Epithelial cell of prostate (primary cell): ENCODE measurements at places on chromosomes 1 and 21.
A peak's percentile ranks its signal among the peaks of the same experiment; 100 is the strongest.

DNA sequence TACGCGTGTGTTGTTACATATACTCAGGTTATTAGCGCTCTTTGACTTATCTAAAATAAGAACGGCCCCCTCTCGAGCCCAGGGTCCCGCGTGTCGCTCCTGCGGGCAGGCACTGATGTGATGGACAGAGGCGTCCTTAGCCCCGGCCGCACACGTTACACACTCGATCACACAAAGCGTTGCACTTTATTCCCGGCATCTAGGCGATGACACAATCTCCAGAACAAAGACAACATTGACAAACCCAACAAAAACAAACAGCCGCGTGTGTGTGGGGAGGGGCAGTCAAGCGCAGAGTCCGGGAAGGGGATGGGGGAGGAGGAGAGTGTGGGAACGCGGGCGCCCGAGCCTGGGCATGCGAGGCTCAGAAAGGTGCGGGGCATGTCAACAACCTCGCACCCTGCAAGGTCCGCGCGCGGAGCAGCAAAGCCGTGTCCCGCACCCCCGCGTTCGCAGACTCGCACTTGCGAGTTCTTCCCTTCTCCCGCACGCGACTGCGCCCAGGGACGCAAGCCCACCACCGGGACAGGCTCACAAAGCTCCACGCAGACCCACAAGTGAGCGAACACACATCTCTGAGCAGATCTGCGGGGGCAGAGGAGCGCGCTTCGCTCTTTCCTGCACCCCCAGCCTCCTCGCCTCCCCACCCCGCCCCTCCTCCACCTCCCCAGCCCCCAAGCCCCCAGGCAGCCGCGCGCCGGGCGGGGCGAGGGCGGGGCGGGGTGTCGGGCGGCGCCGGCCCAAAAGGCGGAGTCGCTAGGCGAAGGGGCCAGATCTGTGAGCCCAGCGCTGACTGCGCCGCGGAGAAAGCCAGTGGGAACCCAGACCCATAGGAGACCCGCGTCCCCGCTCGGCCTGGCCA lies at the start of gene EFNA1:
Gene EFNA1 (plus strand): TSS at position 772 of the 862 bp plus-strand sequence. CDS start 102 bp downstream, outside the sequence.
- peak; percentile 88 for DNase-seq

GRCh38 chr1:2385606-2386280 lies 5.6 kb downstream of the MORN1 start:
- no peak for DNase-seq

- no peak for DNase-seq
These were observed at the start of gene TMCO2 for GRCh38 chr1:40247655-40248054. TMCO2 (plus strand) TSS chr1:40247937; CDS start chr1:40247994, 57 bp downstream.

- peak; percentile 22 for DNase-seq
These were observed 11.5 kb upstream of the SLC9A1 start for GRCh38 chr1:27166351-27166802.

- no peak for DNase-seq
These were observed 104.8 kb downstream of the TOMM20 start for GRCh38 chr1:235023711-235024439.

GRCh38 chr1:19737104-19737825 lies 62.5 kb downstream of the TMCO4 start:
- DNase-seq, result no peak

GRCh38 chr1:43300378-43301094 lies at the start of gene TIE1:
TIE1 (plus strand) TSS chr1:43300982; CDS start chr1:43301072, 90 bp downstream.
- DNase-seq, result no peak

DNA sequence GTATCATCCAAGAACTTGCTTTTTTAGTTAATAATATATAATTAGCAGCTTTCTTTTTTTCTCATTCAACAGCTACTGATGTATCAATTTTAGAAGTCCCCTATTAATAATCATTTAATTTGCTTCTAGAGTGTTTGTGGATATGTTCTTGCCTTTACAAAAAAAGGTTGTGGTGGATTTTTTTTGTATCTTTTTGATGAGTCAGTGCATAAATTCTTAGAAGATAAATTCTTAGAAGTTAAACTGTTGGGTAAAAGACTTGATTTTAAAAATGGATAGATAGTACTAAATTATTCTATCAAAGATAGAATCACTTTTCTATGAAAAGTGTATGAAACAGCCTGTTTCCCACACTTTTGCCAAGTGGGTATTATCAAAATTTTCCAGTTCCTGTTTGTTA lies 11.9 kb downstream of the FGGY start:
- DNase-seq, result no peak

DNA sequence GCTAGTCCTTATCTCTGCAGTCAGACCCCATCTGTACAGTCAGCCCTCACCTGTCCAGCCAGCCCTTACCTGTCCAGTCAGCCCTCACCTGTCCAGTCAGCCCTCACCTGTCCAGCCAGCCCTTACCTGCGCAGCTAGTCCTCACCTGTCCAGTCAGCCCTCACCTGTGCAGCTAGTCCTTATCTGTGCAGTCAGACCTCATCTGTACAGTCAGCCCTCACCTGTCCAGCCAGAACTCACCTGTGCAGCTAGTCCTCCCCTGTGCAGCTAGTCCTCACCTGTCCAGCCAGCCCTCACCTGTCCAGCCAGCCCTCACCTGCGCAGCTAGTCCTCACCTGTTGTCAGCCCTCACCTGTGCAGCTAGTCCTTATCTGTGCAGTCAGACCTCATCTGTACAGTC lies 506.8 kb downstream of the NPHP4 start:
- DNase-seq, result no peak

GRCh38 chr1:6634371-6635052 lies 9.8 kb downstream of the THAP3 start:
- no peak for DNase-seq

GRCh38 chr1:1068517-1069055 lies 5.5 kb downstream of the RNF223 start:
- no peak for DNase-seq

- no peak for DNase-seq
These were observed 109.4 kb upstream of the DUSP10 start for GRCh38 chr1:221851336-221851735.

DNA sequence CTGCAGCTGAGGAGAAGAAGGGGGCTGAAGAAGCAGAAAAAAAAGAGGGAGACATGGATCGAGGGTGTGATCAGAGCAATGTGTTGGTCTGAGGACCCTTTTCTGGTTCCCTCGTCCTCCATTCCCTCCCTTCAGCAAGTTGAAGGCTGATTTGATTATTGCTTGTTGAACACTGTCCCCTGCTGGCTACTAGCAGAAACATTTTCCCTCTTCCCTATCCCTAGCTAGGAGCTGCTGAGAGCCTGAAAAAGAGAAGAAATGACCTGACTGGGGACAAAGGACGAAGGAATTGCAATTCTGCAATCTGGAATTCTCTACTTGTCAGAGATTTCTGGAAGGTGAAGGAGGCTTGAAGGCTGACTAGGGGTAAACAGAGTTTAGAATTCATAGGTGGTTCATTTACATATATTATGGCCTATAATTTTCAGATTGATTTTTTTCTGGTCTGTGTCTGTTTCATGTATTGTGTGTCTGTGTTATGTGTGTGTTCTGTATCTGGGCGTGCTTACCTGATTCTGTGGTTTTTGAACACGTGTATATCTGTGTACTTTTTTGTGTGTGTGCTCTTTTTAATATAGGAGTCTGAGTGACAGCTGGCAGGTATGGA lies 9.8 kb downstream of the NHLH1 start:
- DNase-seq, result no peak

- no peak for DNase-seq
These were observed 708.4 kb downstream of the KCNT2 start for GRCh38 chr1:195899762-195900352.

DNA sequence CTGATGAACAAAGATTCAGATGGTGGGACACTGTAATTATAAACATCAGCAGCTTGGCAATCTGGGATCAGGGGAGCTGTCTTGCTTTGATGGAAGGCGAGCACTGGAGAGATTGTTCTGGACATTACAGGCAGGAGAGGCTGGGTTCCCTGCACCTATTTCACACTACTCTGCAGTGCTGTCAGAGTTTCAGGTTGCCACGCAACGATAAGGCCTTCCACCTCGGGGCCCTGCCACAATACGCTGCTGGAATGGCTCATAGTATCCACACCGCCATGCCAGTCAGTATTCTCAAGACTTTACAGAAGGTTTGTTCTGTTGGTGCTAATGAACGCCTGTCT lies 96.8 kb downstream of the GLIS1 start:
- DNase-seq, result no peak

DNA sequence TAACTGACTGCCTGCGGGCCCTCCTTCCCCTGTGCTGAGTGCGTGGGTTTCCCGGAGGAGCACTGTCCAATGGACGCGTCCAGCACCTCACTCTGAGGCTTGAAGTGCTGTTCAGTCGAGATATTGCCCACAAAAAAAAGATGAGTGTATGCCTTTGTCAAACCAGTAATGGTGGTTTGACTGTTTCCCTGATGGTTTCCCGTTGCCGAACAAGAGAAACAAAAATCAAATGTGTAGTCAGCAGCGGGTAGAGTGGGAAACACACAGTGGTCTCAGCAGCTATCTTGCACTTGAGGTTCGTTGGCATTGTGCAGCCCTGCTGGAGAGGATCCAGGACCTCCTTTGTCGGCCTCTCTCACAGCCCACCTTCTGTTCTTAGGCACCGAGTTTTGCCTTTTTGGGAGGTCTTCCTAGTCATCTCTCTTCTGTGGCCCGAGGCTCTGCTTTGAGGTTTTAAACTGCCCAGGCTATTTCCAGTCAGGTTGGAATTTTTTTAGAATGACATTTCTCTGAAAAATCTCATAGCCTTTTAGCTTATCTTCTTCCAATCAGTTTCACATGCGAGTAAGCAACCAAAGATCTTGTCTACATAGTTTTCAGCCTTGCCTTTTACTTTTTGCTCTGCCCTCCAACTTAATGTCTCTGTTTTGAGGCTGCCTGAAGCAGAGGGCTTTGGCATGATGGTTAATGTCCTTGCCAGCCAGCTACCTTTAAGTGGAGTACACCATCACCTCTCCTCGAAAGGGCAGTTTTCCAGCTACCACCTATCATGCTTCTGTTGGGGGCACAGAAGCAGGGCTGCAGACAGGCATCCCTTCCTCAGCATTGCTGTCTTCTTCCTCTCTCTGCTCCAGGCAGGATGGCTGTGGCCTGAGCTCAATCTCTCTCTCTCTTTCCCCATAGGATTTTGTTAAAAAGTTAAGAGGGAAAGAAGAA lies 132.3 kb downstream of the URB2 start:
- DNase-seq, result no peak

DNA sequence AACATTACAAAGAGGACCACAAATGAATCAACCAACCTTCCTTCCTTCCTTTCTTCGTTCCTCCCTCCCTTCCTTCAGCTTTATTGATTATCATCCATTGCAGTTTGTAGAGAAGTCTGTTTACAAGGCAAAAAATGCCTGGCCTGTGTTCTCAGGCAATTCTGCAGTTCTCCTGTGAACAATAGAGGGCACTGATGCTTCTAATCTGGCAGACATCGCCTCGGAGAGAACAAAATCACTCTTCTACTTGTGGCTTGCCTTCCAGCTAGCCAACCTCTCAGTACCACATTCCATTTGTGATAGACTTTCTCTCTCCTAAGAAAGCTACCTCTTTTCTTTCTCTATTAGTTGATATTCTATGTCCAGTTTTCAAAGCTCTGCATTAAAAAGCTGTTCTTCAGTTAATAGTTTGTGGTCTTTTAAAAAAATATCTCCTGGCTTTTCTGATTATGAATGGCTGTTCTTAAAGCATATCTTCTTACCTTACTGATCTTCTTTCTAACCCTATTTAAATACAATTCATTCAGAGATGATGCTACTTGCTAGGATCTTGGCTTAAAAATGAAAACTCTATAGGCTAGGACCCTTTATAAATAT lies 26.9 kb upstream of the ESRRG start:
- DNase-seq, result no peak

- peak; percentile 45 for DNase-seq
These were observed 25.8 kb downstream of the PTPN14 start for GRCh38 chr1:214525535-214526019.

DNA sequence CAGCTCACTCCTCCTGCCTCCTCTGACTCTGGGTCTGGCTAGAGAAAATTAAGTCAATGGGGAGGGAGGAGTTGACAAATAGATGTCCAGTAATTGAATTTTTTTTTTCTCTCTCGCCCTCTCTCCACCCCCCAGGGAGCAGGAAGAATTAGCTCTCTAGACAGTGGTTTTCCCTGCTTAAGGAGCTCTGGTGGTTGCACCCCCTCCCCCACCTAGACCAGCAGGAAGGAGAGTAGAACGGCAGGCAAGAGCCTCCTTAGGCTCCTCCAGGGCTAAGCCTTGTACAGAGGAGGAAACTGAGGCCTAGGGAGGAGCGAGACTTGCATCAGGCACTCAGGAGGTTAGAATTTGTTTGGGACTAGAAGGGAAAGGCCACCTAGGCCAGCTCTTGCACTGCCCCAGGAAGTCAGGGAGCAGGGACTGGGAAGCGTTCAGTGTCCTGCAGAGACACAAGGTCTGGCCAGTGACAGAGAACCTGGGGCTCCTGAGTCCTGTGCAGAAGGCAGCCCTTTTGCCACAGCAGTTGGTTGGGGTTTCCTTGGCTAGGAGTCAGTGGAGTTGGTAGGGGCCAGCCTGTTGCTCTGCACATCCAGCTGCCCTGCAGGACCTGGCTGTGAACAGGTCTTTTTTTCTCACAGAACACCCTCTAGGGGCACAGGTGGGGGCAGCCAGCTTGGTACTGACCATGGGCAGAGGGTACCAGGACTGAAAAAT lies 49.5 kb upstream of the ACOT11 start:
- DNase-seq, result no peak

GRCh38 chr1:33094971-33095604 lies 14.1 kb downstream of the AZIN2 start:
- DNase-seq, result no peak

DNA sequence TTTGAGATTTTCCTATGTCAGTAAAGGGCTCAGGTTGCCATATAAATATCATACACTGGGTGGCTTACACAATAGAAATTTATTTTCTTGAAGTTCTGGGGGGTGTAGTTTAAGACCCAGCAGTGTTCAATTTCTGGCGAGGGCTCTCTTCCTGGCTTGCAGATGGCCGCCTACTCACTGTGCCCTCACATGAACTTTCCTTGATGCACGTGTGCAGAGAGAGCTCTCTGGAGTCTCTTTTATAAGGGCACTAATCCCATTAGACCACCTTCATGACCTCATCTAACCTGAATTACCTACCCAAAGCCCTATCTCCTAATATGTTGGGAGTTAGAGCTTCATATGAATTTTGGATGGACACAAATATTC lies 21.1 kb downstream of the TMEM51 start:
- DNase-seq, result no peak

DNA sequence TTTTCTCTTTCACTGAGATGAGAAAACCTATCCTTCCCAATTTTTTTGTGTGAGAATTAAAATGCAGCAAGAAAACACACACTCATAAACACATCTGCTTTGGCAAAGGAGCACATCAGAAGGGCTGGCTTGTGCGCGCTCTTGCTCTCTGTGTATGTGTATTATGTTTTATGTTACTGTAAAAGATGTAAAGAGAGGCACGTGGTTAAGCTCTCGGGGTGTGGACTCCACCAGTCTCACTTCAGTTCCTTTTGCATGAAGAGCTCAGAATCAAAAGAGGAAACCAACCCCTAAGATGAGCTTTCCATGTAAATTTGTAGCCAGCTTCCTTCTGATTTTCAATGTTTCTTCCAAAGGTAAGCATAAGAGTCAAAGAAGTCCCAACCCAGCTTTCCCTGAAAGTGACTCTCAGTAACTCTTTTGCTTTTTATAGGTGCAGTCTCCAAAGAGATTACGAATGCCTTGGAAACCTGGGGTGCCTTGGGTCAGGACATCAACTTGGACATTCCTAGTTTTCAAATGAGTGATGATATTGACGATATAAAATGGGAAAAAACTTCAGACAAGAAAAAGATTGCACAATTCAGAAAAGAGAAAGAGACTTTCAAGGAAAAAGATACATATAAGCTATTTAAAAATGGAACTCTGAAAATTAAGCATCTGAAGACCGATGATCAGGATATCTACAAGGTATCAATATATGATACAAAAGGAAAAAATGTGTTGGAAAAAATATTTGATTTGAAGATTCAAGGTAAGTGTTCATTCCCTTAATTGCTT lies at the start of gene CD2:
Gene CD2 (plus strand): TSS at position 233 of the 780 bp plus-strand sequence. CDS start 63 bp downstream, at position 296.
- DNase-seq, result no peak
